ENCODE measurements at places on chromosomes 7 and 10. TPM values are rescaled to one million over a fixed set of nuclear protein-coding genes. Genes with fewer than 3 reads are reported as not detected.

Gene CALML5
- not detected for total RNA-seq

Gene MMP21
- not detected for total RNA-seq

Gene CCDC172
- not detected for total RNA-seq

Gene SLC16A9
- total RNA-seq: 3.8 TPM

Gene ADIRF
- total RNA-seq: not detected

Gene POU6F2
- total RNA-seq: 1.1 TPM

Gene LRMDA
- total RNA-seq: 19.4 TPM

Gene MDH2
- total RNA-seq: 109 TPM

Gene PON1
- 1.5 TPM for total RNA-seq

Gene MOGAT3
- total RNA-seq: not detected

Gene AS3MT
- total RNA-seq: 1.4 TPM

Gene C1QL3
- total RNA-seq: 0.80 TPM

Gene AMZ1
- total RNA-seq: 0.05 TPM

Gene CYP3A4
- total RNA-seq: not detected

Gene ANKRD26
- 12.5 TPM for total RNA-seq

Gene C10orf62
- not detected for total RNA-seq

Gene HMX2
- not detected for total RNA-seq

Gene CLCN1
- total RNA-seq: not detected

Gene RASA4B
- 6.2 TPM for total RNA-seq

Gene SNCG
- 52.9 TPM for total RNA-seq

Gene SPDYE16
- total RNA-seq: not detected

Gene MBLAC1
- total RNA-seq: 1.6 TPM

Gene CPVL
- total RNA-seq: 21.8 TPM

Gene TMEM60
- 9.5 TPM for total RNA-seq

Gene CAMK2B
- total RNA-seq: 0.23 TPM

Gene MBL2
- total RNA-seq: not detected

Measured in endothelial cell (in vitro differentiated cells).